ENCODE measurements at places on chromosomes 12 and 14.

DNA sequence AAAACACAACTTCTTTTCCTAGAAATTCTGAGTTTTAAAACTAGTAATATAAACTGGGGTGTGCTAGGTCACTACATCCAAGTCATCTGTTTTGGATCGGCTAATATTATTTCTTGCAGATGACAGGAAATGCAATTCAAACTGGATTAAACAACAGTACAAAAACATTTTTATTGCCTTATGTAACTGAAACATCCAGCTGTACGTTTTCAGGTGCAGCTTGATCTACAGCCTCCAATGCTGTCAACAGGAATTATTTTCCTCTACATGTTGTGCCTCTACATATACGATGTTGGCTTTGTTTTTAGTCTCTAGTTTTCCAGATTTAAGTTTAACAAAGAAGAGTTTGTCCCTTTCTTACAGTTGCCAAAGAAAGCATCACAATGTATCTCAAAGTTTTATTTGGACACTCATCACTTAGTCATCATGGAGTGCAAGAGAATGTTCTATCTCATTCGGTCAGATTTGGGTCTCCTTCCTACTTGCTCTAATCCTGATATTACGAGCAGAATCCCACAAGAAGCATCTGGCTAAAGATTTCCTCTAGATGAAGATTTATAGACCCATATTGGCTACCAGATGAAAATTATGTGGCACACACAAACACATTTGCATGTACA is 326.7 kb downstream of the SLC6A15 start:
- DNase-seq = no peak

DNA sequence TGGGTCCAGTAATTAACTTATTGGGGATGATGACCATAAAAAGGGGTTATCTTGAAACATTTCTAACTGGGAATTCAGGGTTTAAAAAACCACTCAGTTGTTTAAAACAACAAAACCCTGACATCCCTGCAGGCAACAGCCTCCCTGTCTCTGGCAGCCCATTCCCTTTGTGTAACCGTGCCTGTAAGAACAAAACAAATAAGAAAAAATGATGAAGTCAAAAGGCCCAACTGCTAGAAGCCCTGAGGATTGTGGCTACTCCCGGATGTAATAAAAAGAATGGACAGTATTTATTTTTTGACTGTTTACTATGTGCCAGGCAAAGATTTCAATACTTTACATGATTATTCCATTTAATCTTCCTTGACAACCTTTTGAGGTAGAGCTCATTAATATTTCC is 75.3 kb downstream of the TMCC3 start:
- no peak for DNase-seq

- DNase-seq = no peak
Observed at GRCh38 chr14:104416383-104416782, 163.2 kb upstream of the C14orf180 start.

DNA sequence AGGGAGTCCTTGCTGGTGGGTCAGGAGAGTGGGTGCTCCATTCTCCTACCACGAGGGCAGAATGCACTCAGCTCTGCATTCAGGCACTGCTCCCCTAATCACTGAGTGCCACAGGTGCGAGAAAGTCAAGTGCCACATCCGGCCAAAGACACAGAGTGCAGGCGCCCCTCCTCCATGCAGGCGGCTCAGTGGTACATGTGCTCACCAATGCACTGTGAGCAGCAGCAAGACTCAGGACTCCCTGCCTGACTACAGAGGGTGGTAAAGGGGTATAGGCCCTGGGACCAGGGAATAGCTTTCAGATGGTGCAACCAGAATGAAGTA is 32.9 kb downstream of the ZFYVE21 start:
- DNase-seq = no peak

GRCh38 chr14:95299271-95299670 is 20.4 kb downstream of the CLMN start:
- no peak for DNase-seq
